ENCODE measurements at places on chromosomes 2 and 18.

GRCh38 chr2:128026448-128027277, 1.2 kb downstream of the SAP130 start:
- DNase-seq, result no peak

DNA sequence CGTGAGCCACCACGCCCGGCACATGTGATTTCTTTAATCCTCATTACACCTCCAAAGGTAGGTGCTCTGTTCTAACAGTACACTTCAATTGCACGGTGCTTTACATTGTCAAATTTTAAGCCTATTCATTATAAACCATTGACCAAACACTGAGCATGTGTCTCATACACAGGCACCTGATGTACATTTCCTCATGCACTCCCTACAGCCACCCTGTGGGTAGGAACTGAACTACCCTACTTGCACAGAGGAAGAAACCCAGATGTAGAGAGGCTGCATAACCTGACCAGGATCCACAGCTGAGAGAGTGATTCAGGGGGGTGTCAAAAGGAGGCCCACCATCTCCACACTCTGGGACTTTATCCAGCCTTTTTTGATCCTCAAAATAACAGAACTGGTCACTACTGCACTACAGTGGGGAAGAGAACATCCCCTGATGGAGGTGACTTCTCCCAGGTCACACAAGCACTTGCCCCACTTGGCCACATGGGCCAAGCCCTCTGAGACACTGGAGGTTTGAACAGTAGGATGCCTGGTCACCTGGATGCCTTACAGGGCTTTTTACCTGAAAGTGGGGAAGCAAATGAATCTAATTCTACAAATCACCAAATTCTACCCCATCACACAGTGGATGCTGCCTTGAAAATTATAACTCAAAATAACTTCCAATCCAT, 6.9 kb upstream of the DPYSL5 start:
- DNase-seq, result no peak

DNA sequence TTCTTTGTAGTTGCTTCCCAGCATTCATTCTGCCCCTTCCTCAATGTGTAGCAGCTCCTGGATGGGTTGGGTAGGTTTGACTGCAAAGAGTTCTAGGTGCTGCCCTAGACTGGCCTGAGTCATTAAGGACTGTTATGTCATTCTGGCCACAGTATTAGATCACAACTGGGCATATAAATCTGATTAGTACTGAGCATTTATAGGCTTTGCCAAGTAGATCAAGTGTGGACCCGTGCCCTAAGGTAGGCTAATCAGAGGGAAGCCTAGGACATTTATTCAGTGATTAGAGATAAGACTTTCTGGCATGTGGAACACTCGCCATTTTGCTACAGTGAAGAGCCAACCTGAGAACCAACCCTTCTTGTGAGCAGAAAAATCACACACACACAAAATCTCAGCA, 2.7 kb downstream of the KATNAL2 start:
- no peak for DNase-seq

GRCh38 chr2:126219081-126219480, 436.9 kb upstream of the GYPC start:
- no peak for DNase-seq

DNA sequence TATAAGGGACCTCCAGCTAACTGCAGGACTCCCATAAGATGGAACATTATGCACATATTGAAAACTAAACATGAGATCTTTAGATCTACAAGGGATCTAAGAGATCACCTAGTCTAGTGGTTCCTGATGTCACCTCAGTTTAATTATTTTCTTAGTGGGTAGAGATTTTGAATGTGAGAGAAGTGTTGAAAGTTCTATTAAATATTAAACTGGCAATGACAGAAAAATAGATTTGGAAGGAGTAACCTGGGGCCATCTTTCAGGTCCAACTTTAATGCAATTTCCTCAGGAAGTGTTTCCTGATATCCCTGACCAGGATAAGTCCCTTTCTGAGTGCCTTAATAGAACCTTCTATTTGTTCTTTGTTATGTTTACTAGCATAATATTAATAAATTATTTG, 29.1 kb upstream of the CPS1 start:
- DNase-seq, result no peak

GRCh38 chr2:201572846-201573508, 70.3 kb downstream of the TMEM237 start:
- no peak for DNase-seq

- no peak for DNase-seq
These were observed 55.0 kb downstream of the PLEKHM3 start for GRCh38 chr2:207970147-207970825.

DNA sequence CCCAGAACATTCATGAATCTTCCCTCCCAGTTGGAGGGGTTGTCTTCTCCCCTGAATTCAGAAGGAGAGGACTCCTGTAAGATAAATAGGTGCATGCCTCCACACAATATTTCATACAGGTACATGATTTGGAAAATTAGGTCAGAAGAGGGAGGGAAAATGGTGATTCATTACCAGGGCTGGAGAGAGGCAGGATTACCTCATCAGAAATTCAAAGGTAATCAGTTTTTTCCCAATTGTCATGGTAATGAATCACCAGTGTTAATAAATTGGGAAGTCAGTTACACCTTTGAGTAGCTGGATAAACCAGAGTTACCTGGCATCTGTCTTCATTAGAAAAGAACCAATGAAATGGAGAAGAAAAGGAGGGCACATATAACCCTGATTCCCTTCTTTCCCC, 128.5 kb downstream of the EN1 start:
- DNase-seq, result no peak

DNA sequence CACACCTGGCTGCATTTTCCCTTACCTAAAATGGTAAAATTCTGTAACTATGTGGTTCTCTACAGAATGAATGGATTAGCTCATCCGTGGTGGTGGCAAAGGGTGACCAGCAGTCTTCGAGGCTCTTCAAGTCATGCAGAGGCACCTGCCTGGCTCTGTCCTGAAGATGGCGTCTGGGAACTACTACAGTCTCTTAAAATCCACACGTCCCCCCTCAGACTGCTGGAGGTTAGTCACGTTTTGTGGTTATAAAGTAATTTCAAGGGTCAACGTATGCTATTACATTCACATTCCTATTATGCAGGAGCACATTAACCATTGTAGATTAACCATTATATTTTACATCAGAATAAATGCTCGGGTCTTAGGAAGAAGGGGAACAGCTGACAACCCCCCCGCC, 616.7 kb downstream of the GALR1 start:
- DNase-seq, result no peak

DNA sequence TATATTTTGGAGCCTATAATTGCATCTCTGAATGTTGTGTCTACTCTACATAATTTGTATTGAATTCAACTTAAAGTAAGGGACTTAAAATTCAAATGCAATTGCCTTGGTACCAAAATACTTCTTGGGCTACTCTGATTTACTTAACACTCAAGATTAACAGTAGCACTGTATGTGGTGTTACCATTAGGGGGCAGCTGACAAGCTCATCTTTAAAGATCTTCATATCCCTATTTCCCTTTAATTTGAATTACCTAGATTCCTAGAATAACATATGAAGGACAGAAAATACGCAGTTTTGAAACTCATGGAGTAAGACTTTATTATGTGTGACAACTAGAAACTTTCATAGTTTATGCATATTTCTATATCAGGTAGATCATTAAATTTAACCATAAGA, 37.4 kb upstream of the FAP start:
- DNase-seq, result no peak

DNA sequence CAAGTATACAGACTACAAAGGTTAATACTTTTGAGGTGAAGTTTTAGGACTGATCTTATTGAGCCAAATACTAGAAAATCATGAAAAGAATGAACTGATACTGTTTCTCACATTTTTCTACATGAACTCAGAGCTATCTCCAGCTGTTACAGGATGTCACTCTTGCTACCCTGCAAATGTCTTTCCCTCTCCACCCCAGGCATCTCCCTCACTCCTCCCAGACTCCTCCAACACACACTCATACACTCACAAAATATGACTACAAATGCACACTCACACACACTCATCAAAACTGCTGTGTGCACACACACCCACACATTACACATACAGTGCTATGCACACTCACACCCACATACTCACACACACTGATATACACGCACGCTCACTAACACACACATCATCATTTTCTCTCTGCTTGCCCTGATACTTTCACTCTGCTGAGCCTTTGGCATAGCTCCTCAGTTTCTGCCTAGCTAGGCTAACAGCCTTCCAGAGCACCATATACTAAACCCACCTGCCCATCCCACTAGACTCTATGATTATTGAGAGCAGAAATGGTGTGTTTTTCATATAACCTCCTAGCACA, 273.3 kb downstream of the CD226 start:
- DNase-seq, result no peak

DNA sequence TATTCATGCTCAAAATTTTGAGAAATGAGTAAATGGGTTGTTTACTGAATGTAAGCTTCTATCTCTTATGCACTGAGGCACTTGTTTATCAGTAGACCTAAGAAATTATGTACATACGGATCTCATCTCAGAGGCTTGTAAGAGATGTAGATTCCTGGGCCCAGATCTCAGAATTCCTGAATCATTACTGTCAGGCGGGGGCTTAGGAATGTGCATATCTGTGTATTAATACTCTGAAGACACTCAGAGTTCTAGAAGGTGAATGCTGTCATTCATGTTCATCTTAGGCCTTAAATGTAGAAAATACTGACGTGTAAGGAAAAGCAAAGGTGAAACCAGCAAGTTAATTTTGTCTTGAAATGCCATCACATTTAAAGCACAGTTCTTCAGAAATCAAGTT, 169.6 kb downstream of the FMNL2 start:
- DNase-seq, result no peak

- DNase-seq, result no peak
These were observed 328 bp downstream of the EGR4 start for GRCh38 chr2:73292906-73293533.

All from NCI-H1048 (cell line).